ENCODE measurements at places on chromosomes 6 and 20.
A peak's percentile ranks its signal among the peaks of the same experiment; 100 is the strongest.

- DNase-seq: peak; percentile 40
Observed at GRCh38 chr6:156779206-156780094, 2.3 kb downstream of the ARID1B start.

GRCh38 chr20:3802524-3803239, 6.6 kb downstream of the CDC25B start:
- no peak for DNase-seq

DNA sequence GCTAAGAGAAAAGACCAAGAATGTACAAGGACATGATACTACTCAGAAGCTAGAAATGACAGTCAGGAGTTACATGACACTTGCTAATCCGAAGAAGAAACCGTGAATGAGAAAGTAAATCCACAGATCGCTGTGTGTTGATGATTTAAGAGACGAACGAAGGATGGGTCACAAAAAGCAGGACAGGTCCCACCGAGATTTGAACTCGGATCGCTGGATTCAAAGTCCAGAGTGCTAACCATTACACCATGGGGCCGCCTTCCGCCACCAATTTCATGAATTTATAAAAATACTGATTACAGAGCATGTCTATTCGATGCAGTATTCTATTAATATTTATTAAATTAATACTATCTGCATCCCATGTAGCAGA, 54.0 kb upstream of the BTN3A2 start:
- DNase-seq: no peak

DNA sequence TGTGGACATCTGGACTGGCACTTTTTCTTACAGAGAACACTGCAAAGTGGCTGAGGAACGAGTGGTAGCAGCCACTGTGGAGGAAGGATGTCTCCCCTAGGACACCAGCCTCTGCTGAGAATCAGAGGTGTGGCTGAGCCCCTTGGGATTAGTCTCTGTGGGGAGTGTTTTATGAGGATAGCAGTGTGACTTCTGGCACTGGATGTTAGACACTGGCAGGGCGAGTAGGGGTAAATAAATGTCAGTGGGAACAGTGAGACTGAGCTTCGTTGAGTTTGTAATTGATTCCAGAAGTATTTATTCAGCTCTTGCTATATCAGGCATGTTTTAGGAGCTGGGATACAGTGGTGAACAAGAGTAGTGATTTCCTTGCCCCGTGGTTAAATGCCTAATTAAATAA, 124.0 kb downstream of the JARID2 start:
- no peak for DNase-seq

DNA sequence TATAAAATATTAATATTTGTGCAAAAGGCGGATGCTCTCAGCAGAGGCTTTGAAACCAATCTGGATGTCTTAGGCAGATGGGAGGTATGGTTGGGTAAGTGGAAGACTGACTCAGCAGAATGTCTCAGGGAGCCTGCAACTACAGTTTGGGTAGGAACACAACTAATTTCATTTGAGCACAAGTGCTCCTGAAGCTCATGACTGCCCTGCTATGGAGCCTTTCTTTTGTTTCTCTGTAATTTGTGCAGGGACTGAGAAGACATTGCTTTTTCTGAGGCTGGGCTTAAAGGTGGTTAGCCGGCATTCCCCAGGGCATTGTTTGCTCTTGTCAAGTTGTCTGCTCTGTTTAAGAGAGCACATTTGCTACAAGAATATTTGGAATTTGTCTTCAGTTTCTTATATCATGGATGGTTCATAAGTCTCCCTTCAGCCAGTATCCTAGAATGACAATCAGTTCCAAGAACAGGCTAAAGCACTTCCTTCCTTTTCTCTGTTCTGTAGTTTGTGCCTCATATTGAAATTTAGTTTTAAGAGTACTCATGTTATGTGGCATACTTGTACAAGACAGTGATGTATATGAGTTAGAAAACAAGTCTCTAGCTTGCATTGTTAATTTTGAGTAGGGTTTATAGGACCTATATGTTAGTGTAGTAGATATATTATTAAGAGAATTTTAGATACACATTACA, 208.3 kb downstream of the ZFAND3 start:
- no peak for DNase-seq

DNA sequence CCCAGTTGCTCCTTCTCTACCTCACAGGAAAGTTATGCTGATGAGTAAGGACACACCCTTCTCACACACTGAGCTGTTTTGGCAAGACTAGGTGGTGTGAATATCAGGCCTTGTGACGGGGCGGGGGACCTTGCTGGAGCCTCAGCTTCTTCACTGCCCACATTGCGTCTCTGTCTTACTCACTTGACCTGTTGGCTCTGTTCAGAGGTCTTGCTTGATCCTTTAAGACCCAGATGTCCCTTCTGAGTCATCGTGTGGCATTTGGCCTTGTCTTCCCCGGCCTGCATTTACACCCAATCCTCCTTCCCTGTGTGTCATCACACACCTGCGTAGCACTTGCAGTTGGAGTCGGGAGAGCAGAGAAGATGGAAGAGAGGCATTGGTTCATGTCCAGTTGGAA, 8.3 kb upstream of the PRND start:
- DNase-seq: no peak

GRCh38 chr6:47698342-47698787, at the start of gene ADGRF4:
Gene ADGRF4, plus strand, starts transcription at chr6:47698580. Its CDS starts 8,666 bp downstream, at chr6:47707246.
- DNase-seq: peak; percentile 82

- DNase-seq: no peak
Observed at GRCh38 chr6:15252195-15252594, 6.3 kb downstream of the JARID2 start.

DNA sequence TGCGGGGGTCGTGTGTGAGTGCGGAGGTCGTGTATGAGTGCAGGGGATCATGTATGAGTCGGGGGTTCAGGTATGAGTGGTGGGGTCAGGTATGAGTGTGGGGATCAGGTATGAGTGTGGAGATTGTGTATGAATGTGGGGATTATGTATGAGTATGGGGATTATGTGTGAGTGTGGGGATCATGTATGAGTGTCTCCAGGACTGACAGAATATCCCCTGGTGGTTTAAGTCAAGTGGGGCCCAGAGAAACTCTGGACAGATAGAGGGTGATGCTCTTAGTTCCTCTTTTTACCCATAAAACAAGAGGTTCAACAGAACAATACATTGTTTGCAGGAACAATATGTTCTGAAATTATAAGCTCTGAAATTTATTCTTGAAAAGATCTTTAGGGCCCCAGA, 131.9 kb downstream of the UST start:
- DNase-seq: no peak

- DNase-seq: no peak
Observed at GRCh38 chr6:48243071-48243470, 132.1 kb upstream of the PTCHD4 start.

Data from A549 (cell line).